Mucosa of descending colon (tissue), 3 donors: ENCODE measurements at places on chromosomes 5 and 9. TPM values are rescaled to one million over a fixed set of nuclear protein-coding genes. Genes with fewer than 3 reads are reported as not detected.

The SLC35D2 gene
- total RNA-seq = 82.8 TPM

The PCDHA1 gene
- total RNA-seq = 0.32 TPM

The FOXD4 gene
- total RNA-seq = 0.19 TPM

The GCNT4 gene
- total RNA-seq = 6.1 TPM

The CD72 gene
- total RNA-seq = 1.6 TPM

The OR1J2 gene
- total RNA-seq = not detected

The PCDHGB5 gene
- 9.8 TPM for total RNA-seq

The SMIM33 gene
- total RNA-seq = 5.2 TPM

The IFNB1 gene
- not detected for total RNA-seq

The SLC46A2 gene
- not detected for total RNA-seq

GRCh38 chr5:1346627-1347440, 1.9 kb upstream of the CLPTM1L start:
- DNase-seq = no peak

DNA sequence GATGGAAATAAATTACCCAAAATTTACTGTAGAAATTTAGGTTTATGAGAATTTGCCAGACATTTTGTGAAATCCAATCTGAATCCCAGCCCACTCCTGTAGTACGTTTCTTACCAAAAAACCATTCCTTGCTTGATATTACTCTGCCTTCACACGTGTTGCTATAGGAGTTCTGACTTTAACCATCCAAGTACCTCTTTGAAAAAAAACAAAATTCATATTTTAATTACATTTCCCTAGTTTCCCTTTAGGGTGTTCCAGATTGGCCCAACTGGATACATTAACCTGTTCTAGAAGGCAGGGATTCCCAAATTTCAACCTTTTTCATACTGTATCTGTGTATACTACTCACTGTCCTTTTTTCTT, 1.4 kb upstream of the PJA2 start:
- no peak for DNase-seq

DNA sequence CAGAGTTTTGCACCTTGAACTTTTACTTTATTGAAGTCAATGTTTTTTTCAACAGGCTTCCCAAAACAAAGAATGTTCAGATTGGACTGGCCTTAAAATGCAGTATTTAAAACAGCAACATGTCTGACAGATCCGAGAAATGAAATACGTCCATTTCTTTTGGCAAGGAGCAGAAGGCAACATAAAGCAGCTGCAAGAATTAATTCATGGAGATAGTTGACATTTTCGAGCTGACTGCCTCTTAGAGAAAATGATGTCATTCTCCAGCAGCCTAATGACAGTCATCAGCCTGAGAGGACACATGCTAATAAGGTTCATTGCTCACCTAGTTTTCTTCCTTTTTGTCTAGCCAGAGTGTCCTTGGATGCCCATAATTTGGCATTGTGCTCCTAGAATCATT, 232.2 kb upstream of the SEMA6A start:
- no peak for DNase-seq

DNA sequence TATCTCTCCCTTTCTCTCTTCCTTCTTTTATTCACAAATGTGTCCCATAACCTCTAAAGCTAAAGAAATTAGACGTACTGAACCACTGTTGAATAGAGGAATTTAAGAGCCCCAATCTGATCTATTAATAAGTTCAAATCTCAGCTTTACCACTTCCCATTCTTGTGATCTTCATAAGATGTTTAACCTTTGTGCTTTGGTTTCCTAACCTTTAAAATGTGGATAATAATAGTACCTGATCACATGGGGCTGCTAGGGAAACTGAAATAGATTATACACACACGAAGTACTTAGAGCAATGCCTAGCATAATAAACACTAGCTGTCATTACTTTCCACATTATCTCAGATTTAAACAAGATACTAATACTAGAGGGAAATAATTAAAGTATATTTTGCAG, 324.3 kb upstream of the SEMA6A start:
- no peak for DNase-seq

GRCh38 chr5:10556893-10557746, 6.8 kb upstream of the ANKRD33B start:
- DNase-seq = no peak

DNA sequence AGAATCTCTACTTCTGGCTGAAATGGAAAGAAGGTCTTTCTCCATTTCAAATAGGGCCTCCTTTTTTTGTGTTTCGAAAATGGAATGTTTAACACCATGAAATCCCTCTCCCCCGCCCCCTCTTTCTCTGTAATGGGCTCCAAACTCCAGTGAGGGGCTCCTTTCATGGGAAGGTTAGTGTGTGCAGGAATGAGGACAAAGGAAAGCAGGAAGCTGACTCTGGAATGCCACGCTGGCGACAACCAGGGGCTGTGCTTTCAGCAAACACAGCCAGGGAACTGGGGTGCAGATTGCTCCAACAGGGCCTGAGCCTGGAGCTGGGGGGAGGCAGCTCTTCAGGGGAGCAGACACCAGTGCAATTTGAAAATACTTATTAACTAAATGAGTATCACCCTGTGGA, 82.8 kb downstream of the CRB2 start:
- no peak for DNase-seq

- DNase-seq = no peak
Observed at GRCh38 chr5:54624805-54625568, 107.4 kb downstream of the SNX18 start.

GRCh38 chr5:6158974-6159831, 219.1 kb downstream of the MED10 start:
- no peak for DNase-seq

- DNase-seq = peak; percentile 8
Observed at GRCh38 chr5:179269781-179270543, 75.3 kb downstream of the ADAMTS2 start.

- no peak for DNase-seq
Observed at GRCh38 chr5:119009131-119009530, 20.8 kb upstream of the DTWD2 start.

GRCh38 chr5:161342886-161343285, 203.6 kb downstream of the GABRB2 start:
- no peak for DNase-seq

- no peak for DNase-seq
Observed at GRCh38 chr9:94222870-94223269, 36.2 kb upstream of the ZNF169 start.

DNA sequence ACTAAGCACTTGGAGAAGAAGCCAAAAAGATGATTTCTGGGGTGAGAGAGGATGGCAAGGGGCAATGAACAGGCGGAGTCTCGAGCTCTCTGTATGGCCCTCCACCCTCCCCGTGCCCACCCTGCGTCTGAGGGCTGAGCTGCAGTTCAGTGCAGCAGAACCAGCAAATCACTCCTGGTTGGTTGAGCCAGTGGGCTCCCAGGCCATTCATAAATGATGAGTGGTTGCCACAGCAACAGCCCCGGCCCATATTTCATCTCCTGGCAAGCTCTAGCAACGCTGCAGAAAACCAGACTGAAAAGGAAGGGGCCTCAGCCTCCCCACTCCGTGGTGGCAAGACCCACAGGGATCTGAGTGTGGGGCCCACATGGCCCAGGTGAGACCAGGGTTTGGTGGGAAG, 93.8 kb upstream of the PPP1R26 start:
- no peak for DNase-seq

GRCh38 chr5:72598401-72599064, 91.3 kb upstream of the ZNF366 start:
- no peak for DNase-seq

GRCh38 chr5:98779264-98779877, 5.9 kb downstream of the RGMB start:
- DNase-seq = no peak

DNA sequence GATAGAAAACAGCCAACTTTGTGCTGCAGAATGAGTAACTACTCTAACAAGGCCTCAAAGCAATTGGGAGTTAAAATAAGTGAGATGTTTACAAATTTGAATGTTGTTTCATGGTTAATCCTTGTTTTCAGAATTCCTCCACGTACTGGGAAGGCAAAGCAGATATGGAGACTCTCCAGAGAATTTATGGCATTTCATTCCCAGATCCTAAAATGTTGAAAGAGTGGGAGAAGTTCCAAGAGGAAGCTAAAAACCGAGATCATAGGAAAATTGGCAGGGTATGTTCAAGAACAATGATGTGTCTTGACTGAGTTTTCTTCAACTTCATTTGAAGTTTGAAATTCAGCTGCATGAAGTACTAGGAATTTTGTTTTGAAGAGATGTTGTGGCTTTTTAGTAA, 16.4 kb downstream of the TARS1 start:
- no peak for DNase-seq

GRCh38 chr9:33489066-33489465, 15.3 kb upstream of the NOL6 start:
- no peak for DNase-seq

DNA sequence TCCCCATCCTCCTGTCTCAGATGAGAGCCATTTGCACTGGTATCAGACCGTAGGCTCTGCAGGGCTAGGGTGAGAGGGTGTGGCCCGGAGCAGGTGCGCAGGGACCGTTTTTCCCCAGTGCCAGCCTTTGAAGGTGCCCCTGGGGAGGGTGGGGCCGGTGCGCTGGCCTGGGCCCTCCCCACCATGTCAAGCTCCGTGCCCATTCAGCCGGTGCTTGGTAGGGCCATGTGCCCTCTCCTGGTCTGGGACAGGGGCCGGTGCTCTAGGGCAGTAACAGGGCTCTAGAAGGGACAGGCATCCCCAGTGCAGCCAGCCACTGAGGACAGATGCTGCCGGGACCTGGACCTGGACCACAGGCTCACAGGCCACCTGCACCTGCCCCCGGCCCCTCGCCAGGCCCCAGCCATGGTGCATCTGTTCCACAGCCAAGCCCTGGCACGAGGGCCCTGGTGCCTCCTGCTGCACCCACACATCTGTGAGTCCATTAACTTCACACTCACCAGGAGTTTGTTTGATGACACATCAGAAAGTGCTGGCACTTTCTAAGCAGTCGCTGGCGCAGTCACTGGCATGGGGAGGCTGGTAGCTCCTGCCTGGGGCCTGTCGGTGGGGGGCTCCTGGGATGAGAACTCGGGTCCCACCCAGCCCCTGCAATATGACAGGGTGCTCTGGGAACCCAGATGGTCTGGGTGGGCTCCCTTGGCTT, 5.0 kb upstream of the QRFP start:
- DNase-seq = no peak

DNA sequence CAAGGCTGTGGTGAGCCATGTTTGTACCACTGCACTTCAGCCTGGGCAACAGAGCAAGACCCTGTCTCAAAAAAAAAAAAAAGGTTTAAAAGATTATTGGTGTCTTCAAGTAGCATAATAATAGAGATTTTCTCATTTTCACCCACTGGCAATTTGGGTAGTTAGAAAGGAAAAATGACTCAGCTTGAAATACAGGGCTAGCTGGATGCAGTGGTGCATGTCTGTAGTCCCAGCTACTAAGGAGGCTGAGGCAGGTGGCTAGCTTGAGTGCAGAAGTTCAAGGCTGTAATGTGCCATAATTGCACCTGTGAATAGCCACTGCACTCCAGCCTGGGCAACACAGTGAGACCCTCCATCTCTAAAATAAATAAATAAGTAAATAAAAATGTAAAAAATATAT, 111.1 kb downstream of the ARRDC3 start:
- DNase-seq = no peak

DNA sequence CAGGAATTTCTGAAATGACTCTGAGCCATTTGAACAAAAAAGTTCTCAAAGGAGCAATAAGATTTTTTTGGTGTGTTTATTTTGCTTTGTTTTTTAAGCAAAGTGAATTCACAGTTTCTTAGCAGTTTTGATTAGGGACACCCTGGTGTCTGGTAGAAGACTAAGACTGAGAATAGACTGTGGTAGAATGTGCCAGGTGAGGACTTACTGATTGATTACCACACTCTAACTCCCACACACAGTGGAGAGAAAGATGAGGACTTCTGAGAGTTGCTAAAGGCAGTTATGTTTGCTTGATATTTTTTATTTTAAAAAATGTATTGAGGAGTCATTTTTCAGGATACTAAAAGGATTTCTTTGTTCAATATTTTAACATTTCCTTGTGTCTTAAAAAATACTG, 175.1 kb downstream of the CD180 start:
- DNase-seq = no peak

DNA sequence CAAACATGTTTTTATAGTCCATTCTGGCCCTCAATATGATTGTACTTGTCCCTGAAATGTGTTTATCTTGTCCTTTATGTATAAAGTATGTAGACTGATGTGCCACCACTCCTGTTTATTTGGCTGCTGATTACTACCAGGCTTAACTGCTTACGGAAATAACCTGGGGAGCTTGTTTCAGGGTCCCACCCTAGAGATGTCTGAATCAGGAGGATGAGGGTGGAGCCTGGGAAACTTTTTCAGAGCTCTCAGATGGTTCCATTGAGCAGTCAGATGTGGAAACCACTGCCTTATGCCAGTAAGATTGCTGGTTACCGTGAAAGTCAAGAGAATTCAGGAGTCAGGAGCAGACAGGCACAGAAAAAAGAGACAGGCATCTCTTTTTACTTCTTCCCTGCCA, 19.2 kb downstream of the SLC23A1 start:
- DNase-seq = no peak

- peak; percentile 55 for DNase-seq
Observed at GRCh38 chr5:60843386-60843935, 608 bp downstream of the ELOVL7 start.

GRCh38 chr5:65938256-65938655, 11.9 kb downstream of the ERBIN start:
- DNase-seq = no peak

DNA sequence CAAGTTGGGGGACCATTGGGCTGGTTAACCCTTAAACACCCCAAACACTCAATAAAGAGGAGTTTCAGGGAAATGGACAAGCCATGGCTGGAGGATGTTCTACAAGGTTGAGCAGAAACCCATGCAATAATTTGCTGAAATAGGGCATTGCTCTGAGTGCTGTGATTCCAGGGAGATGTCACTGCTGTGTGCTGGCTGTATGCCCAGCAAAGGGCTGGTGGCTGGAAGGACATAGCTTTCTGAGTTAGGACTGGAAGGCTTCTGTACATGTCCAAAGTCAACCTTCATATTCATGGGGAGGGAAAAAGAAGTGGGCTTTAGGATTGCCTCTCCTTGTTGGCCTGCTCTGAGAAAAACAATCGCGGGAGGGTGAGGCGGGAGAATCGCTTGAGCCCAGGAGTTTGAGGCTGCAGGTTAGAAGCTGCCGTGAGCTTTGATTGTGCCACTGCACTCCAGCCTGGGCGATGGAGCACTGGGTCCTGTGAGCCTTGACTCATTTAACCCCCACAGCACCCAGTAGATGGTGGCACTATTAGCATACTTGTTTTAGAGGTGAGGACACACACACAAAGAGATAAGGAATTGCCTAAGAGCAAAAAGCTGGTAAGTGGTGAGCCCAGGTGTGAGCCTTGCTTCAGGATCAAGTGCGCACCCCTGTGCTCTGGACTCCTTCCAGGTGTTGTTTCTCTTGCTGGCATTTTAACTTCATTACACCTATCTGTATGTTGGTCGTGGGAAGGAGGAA, 20.4 kb downstream of the IL12B start:
- DNase-seq = no peak
